Omental fat pad (tissue), 4 donors: ENCODE measurements at places on chromosomes 3 and 15. TPM values are rescaled to one million over a fixed set of nuclear protein-coding genes. Genes with fewer than 3 reads are reported as not detected.

DNA sequence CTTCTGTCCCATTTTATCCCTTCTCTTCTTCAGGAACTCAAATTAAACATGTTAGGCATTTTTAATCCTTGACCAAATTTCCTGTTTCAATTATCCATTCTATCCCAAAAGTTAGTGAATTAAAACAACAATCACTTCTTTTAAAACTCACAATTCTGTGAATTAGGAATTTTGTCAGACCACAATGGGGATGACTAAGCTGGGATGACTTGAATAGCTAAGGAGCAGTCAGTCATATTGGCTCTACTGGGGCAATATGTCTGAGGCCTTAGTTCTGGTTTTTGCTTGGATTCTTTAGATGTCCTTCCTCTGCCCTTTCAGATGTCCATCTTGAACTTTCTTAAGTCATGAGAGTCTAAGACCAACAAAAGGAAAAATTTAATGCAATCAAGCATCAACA lies 178.2 kb upstream of the TGFBR2 start:
- no peak for DNase-seq

- no peak for DNase-seq
Measured at GRCh38 chr15:73965758-73966113, 26.4 kb downstream of the STOML1 start.

DNA sequence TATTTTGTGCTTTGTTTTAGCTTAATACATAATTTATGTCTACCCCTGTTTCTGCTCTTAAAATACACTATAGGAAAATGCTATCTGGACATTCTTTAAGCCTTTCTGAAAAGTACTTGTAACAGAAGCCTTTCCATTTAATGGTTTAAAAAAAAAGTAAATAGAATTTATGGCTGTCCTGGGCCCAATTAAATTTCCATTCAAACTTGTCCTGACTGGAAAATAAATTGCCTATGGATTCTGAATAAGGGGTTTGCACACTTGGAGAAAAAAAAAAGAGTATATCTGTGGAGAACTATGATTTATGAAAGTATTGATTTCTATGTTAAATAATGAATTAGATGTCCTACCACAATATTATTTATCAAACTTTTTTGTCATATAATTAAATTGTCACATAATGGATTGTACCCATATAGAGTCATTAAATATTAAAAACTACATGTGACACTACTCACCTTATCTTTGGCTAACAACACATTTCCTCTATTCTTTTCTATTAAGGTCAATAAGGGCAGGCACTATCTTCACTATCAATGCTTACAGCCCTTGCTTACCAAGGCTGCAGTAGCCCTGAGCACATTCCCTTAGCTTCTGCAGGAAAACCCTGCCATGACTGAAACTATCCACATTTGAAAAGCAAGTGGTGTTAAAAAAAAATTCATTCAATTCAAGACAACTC lies 396.1 kb upstream of the ROBO2 start:
- DNase-seq, result no peak

DNA sequence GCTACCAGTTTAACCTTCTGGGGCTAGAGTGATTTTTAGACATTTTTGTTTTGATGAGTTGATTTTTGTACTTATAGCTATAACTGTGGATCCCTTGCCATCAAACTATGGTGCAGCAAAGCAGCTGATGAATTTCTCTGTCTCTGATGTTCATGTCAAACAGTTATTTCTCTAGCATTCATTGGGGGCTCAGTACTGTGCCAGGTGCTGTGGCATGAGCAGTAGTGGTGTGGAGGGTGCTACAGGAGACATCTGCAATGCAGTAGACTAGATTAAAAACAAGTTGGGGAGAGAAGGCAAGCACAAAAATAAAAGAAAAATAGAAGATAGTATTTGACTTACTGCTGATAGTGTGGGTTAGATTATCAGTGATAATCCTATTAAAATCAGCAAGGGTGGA lies 95.3 kb downstream of the AKAP13 start:
- no peak for DNase-seq

GRCh38 chr15:94667109-94667508 lies 435.7 kb downstream of the MCTP2 start:
- DNase-seq, result no peak

DNA sequence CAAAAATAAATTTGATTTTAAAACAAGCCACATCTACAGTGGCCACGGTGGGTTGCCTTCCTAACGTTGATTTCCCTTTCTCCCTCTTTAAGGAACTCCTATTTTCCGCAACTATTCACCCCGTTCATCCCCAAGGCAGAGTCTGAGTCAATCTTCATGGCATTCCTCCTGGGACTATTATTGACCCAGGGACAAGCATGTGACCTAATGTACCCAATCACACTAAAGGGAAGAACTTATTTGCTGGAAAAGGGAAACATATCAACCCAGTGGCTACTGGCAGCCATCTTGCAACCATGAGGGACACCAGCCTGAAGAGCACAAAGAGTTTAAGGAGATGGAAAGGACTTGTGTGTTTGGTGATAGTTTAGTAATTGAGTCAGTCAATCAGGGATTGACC lies 55.4 kb upstream of the ARHGEF3 start:
- DNase-seq, result no peak

DNA sequence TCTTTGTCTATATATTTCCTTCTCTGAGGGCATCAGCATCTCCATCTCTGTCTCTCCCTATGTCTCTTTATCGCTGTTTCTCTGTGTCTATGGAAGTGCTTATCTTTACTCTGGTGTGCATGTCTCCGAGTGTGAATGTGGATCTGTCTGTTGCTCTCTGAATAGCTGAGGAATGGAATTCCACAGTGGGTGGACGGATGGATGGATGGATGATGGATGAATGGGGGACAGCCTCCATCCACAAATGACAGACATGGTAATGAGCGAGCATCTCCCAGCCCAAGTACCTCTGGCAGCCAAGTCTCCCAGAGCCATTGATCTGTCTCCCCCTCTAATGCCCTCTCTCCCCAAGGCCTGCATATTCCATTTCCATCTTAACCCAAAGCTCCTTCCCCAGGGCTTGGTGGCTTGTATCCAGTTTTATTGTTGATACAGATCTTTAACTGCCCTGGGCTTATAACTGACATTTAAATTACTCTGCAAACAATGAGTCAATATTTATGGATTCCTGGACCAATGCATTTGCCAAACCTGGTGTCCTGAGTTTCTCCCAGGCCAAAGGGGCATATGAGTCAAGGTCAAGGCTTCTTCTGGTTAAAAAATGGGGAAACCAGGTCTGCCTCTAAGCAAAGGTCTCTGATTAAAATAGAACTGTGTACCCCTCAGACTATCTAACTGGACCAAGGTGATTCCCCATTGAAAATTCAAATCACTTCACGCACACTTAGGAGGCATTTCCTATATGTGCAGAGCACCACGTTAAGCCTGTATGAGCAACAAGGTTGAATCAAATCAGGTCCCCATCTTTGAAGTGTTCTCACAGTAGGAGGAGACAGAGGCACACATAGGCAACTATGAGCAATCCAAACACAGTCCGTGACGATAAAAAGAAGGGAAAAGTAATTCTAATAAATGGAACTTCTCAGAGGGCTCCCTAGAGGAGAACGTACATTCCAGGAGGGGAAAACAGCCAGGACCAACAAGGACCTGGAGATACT lies 109.9 kb downstream of the TLE3 start:
- DNase-seq, result no peak

DNA sequence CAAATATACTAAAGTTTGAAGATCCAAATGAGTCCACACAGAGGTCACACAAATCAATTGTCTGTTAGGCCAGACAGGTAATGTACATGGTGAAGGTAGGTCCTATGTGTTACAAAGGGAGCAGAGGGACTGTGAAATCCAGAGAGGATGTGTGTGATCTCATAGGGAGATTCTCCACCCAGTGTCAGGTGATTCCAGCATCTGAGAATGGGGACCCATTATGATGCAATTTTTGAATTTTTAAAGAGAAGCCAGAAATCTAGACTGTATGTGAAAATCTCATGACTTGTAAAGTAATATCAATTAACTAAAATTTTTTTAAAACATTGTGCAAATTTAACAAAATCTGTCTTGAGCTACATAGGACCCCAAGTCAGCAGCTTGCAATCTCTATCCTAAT lies 58.3 kb upstream of the NEDD4 start:
- DNase-seq, result no peak

DNA sequence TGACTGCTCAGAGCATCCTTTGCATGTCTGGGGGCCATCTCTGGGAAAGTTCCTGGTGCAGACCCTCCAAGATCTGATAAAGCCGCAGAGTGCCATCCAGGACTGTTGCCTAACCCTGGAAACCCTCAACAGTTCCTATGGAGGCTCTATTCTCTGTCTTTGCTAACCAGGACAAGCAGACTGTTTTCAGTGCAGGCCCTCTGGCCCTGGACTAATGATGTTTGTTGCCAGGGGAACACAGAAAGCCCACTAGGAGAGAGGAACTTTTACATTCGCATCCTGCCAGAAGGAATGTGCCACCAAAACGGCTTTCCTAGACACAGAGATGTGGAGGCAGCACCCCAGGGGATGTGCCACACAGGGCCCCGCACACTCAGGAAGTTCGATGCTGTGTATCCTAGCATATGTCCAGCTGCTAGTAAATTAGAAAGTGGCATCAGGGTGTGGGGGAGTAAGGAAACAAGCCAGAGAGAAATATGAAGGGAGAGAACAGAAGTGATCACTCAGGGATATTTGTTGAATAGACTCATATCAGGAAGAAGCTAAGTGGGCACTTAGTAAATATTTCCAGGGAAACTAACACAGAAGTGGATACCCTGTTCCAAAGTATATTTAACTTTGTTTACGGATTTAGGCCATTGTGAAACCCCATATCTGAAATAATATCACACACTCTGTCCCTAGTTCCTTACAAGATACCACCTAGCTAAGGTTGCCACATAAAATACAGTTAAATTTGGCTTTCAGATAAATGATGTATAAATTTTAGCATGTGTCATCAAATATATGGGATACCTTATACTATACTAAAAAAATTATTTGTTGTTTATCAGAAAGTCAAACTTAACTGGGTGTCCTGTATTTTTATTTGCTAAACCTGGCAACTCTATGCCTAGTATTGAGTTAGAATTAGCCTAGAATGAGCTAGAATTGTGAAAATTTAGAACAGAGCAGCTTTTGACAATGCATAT lies 29.9 kb upstream of the TMOD3 start:
- DNase-seq, result no peak

DNA sequence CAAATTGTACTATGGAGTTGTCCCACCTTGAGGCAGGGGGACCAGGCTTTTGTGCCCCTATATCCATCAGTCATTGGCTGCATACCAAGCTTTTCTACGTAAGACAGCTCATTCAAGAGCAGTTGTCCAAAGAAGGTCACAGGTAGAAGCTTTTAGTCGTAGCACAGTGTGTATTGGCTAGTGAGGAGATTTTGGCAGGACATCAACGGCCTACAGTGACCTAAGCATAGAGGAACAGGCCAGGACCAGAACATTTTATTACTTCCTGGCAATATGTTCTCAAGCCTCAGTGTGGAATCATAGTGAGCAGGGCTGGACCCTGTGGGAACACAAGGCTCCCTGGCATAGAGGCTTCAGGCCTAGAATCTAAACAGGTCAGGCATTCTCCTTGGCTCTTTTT lies 105.4 kb upstream of the ANKRD28 start:
- DNase-seq, result no peak

DNA sequence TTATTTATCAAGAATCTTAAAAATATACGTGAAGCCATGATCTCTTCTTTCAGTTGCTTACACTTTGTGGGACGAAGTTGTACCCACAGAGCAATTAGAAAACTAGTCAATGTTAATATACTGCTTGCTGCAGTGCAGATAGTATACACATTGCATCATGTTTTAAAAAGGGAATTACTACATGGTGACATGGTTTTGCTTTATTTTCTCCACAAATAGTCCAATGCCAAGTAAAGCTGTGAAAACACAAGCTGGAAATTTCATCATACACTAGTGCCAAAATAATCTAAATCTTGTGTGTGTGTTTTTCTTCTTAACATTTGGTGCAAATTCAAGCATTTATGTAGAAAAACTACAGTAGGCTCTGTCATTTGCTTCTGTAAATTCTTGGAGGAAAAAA lies 233.0 kb downstream of the EPHA3 start:
- DNase-seq, result no peak

- no peak for DNase-seq
Measured at GRCh38 chr15:68403161-68403941, 28.6 kb downstream of the ITGA11 start.

GRCh38 chr3:45844616-45845015 lies 2.7 kb upstream of the LZTFL1 start:
- DNase-seq, result no peak

DNA sequence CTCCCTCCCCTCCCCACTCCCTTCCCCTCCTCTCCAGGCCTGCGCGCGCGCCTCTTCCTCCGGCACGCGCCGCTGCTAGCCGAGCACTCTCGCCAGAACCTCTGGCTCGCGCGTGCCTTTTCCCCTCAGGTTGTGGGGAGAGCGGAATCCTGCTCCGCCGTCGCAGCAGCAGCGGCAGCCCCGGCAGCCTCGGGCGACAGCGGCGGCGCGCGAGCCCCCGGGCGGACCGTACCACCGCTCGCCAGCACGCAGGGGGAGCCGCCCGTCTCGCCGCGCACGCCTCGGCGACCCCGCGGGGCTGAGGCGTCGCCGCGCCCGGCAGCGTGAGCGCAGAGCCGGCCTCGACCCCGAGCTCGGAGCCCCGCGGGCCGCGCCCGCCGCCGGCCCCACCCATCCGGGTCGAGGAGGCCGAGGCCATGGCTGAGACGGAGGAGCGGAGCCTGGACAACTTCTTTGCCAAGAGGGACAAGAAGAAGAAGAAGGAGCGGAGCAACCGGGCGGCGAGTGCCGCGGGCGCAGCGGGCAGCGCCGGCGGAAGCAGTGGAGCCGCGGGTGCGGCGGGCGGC lies at the start of gene CDV3:
Gene CDV3, plus strand, starts transcription at position 58 of the 566 bp plus-strand sequence. Its CDS starts 359 bp downstream, at position 417.
- no peak for DNase-seq

DNA sequence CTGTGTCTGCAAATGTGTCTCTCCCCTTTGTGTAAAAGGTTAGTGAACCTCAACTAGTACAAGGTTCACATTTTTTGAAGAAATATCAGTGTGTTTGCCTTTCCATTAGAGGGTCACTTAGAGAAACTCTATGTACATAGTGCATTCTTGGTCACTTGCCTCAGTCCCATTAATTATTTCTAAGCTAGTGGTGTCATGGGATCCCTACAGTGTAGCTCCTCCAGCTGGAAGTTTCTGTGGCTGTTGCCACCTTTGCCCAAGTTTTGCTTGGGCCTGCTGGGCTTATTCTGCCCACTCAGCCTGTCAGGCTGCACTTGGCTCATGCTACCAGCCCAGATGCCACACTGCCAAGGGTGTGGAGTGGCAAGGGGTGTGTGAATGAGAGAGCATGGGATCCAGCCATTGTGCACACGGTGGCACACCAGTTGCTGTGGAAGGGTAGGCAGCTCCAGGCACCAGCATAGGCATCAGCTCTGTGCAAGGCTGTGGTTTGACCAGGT lies 161.7 kb downstream of the ARPP21 start:
- DNase-seq, result no peak

Gene LDHAL6B
- total RNA-seq, result not detected

Gene FAM43A
- 19.1 TPM for total RNA-seq

Gene RAB11A
- total RNA-seq, result 142 TPM

Gene SH3GL3
- total RNA-seq, result 1.8 TPM

Gene XYLB
- total RNA-seq, result 4.1 TPM
